ENCODE measurements at places on chromosomes 1 and 21.
A peak's percentile ranks its signal among the peaks of the same experiment; 100 is the strongest.

DNA sequence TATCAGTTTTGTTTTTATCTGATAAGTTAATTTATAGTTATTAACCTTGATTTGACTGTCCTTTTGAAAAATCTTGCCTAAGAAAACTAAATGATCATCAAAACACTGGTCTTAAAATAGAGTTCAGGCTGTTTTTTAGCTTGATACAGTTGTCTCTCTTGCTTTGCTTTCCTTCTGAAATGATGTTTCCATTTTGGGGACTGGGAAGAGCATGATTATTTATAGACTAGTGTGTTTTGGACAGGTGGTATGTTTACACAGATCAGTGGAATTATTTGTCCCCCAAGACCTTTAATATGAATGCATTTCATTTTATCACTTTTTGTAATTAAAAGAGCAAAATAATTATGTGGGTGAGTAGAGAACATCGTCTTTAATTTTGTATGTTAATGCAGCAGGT lies 90.8 kb downstream of the XPR1 start:
- DNase-seq, result no peak

DNA sequence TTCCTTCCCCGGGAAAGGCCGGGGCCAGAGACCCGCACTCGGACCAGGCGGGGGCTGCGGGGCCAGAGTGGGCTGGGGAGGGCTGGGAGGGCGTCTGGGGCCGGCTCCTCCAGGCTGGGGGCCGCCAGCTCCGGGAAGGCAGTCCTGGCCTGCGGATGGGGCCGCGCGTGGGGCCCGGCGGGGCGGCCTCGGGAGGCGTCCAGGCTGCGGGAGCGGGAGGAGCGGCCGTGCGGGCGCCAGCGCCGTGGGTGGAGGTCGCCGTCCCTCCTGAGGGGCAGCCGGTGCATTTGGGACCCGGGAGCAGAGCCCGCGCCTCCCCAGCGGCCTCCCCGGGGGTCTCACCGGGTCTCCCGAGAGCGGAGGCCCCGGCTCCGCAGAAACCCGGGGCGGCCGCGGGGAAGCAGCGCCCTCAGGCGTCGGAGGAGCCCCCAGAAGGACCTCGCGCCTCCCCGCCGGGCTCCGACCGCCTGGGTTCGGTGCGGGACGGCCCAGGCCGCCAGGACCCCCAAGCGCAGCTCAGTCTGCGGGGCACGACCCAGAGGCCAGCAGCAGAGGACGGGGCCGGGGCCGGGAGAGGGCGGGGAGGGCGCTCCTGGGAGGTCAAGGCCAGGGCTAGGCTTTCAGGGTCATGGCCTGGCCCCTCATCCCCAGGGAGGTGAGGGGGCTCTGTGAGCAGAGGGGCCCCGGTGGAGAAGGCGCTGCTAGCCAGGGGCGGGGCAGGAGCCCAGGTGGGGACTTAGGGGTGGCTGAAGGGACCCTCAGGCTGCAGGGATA lies 7.2 kb upstream of the SLX9 start:
- no peak for DNase-seq

GRCh38 chr1:73611681-73612080 lies 586.3 kb downstream of the LRRIQ3 start:
- no peak for DNase-seq

DNA sequence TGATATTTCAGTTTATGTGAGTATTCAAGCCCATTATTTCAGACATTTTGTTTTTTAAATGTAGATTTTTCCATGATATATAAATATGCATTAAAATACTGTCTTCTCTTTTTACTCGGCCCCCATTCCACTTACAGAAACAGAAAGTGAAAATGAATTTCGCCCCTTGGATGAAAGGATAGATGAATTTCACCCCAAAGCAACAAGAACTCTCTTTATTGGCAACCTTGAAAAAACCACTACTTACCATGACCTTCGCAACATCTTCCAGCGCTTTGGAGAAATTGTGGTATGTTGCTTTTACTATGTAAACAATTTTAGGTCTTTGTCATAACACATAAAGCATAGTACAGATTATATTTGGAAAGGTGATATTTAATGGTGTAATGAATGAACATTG lies 59.9 kb downstream of the ZBTB17 start:
- DNase-seq, result no peak

GRCh38 chr1:231274119-231274825 lies 33.3 kb downstream of the GNPAT start:
- no peak for DNase-seq

- DNase-seq, result no peak
Measured at GRCh38 chr1:2113620-2114135, 63.5 kb downstream of the PRKCZ start.

- no peak for DNase-seq
Measured at GRCh38 chr1:152777510-152778137, 2.7 kb downstream of the LCE1F start.

- DNase-seq, result no peak
Measured at GRCh38 chr1:65429078-65429477, 8.6 kb downstream of the LEPR start.

DNA sequence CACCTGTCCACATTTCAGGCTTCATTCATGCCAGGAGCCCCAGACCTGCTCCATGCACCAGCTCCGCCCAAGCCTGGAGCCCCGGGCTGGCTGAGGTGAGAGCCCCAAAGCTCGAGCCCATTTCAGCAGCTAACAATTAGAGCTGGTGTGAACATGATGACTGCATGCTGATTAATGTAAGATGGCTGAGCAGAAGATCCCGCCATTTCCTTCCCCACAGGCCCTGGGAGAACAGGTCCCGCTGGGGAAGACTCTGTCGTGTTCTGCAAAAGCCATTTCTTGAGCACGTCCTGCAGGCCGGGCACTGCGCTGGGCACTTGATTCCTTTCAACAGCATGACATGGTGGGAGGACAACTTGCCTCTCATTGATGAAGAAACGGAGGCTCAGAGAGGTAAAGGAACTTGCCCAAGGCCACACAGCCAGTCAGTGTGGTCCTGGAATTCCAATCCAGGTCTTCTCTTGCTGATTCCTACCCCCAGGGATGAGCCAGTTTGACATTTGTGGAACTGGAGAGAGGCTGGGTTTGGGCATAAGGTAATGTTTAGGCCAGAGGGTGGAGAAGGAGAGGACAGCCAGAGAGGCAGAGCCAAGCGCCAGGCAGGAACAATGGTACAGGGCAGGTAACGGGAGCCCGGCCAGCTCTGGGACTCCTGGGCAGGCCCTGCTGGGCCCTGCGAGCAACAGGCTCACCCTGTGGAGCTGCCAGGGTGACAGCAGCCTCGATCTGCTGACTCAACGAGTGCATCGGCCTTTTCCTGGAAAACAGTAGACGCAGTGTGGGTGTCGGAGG lies 28.1 kb upstream of the EPHA2 start:
- DNase-seq, result no peak

GRCh38 chr21:41651830-41652229 lies 115.0 kb downstream of the RIPK4 start:
- DNase-seq, result no peak

GRCh38 chr1:162302306-162303003 lies 74.2 kb downstream of the SPATA46 start:
- DNase-seq, result no peak

- no peak for DNase-seq
Measured at GRCh38 chr1:246878551-246878950, 53.2 kb downstream of the AHCTF1 start.

DNA sequence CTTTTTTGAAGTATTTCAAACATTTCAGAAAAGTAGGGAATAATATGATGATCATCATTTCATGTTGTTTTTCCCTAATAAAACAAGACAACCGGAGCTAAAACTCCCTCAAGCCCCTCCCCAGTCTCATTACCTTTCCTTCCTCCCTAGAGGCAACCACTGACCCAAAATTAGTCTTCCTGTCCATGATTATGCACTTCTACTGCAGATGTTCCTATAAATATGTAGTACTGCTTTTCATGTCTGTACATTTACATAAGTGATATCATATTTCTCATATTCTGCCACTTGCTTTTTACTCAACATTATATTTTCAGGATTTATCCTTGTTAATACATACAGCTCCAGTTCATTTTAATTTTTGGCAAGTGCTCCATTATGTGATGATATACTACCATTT lies 58.7 kb upstream of the GOLT1A start:
- no peak for DNase-seq

DNA sequence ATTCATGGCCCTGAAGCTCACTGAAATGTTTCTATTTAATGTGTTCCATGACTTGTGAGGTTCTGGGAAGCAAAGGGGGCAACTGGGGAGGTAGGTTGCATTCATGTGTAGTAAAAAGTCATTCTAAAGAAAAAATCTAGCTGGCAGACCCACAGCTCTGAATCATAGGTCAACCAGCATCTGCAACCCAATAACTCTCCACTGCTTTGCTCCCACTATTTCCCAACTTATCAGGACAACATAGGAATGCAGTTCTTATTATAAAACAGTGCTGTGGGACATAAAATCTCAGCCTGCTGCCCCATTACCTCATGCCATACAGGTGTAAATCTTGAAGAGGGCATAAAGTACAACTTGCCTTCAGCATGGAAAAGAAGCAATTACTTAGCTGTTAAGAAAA lies 576.1 kb upstream of the PTBP2 start:
- no peak for DNase-seq

DNA sequence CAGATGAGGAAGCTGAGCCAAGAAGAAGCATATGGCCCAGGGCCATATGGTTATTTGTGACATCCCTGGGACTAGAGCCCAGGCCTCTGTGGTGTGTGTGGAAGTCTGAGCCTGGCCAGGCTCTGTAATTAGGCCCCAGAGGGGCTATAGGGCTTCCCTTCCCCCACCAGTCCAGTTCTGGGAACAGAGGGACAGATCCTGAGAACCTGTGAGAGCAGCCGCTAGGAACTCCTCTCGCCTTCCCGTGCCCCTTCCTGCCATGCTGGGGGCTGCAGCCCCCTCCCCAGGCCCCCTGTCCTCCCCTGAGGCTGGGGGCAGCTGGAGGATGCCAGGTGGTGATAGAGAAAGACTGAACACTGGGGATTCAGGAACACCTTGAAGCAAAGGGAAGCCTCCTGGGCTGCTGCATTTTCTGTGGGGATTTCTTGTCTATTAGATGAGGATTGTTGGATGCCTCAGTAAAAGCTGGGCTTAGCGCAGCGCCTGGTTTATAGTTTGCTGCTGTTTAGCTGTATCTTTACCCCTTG lies 33.3 kb downstream of the COQ8A start:
- DNase-seq, result no peak

- DNase-seq, result no peak
Measured at GRCh38 chr1:31422505-31423319, 9.7 kb downstream of the SERINC2 start.

DNA sequence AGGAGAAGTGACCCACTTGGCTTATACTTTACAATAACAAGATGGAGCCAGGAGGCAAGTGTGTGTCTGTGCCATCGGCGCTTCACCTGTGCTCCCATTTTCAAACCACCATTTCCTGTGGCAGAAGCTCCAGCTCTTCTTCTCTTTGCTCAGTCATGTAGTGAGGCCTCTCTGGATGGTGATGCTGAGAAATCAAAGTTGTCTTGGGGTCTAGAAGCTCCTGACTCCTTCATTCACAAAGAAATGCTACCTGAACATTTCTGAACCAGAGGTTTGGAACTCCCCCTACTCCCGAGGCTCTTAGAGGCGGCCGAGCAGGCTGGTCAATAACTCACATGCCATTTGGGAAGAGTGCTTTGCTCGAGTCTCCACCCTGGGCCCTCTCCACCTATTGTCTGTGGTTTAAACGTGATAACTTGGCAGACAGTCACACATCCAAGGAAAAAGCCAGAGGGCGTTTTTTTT lies 18.0 kb downstream of the SLAMF1 start:
- DNase-seq, result no peak

- DNase-seq, result no peak
Measured at GRCh38 chr21:31503939-31504338, 155.6 kb upstream of the SOD1 start.

DNA sequence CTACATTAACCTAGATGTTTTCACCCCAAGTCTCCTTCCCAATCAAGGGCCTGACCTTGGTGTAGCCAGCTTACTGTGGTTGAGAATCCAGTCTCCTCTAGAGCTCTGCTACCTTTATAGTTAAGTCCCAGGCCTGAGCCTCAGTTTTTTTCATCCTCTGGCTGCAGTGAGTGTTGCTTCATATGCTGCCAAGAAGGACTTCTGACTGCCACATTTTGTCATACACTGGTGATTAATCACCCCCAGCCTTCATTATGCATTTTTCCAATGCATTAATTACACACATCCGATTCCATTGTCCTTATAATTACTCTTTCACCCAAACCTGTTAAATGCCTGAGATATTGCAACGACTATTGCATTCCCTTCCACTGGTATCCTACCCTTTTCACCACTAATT lies 66.3 kb upstream of the FGGY start:
- no peak for DNase-seq

GRCh38 chr1:176801514-176802020 lies 338.6 kb downstream of the PAPPA2 start:
- no peak for DNase-seq

- DNase-seq, result no peak
Measured at GRCh38 chr21:26956216-26956615, 10.7 kb downstream of the ADAMTS5 start.

GRCh38 chr1:89525169-89525855 lies 683 bp downstream of the LRRC8B start:
- peak; percentile 20 for DNase-seq

- no peak for DNase-seq
Measured at GRCh38 chr1:46211051-46211450, 7.9 kb downstream of the LURAP1 start.

DNA sequence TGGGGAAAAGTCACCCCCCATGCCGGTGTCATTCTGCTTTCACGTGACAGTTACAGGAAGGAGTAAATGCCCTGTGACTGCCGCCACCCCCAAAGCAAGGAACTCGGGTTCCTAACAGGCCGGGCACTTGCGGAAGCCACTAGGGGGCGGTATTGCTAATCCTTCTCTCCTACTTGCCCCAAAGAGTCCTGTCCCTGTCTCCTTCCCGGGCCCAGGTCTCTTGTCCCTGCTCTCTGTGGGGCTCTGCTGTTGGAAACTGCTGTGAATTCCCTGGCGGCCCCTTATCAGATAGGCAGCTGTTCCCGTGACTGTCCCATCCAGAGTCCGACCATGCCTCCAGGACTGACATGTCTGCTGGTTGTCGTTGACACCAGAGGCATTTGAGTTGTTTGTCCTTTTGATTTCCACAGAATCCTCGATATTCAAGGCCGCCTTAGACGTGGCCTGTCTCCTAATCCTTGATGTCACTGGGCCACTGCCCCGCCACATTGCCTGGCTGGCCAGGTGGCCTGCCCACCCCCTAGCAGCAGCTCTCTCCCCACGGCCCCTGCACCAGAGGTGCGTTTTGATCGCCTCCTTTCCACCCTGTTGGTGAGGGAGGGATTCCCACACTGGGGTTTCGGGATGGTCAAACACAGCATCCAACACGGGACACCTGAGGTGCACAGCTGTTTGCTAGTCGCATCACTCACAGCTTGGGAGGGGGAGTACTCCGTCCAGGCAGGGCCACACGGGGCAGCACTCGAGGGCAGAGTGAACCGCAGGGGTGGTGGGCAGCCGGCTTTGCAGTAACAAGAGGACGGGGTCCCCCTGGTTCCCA lies 37.3 kb downstream of the CHAF1B start:
- DNase-seq, result peak; percentile 77

GRCh38 chr1:96096613-96097321 lies 624.8 kb upstream of the PTBP2 start:
- no peak for DNase-seq

DNA sequence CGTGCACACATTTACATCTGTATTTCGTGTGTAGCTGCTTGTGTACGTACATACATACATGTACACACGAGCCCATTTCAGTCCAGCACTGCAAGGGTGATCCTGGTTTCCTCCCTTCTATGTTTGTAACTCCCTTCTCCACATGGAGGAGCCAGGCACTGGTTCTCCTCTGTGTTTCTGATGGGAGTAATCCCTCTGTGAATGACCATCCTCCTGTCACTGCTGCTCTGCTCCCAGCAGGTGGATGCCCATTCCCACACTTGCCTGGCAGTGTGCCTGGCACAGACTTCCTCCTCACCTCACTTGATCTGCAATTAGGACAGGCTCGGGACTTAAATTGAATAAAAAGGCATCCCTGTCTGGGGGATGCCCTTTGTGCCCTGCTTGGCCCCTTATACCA lies 37.1 kb downstream of the TRAPPC10 start:
- DNase-seq, result no peak
